ENCODE measurements at places on chromosomes 13 and 19.
A peak's percentile ranks its signal among the peaks of the same experiment; 100 is the strongest.

- DNase-seq = no peak
Observed at GRCh38 chr19:10228920-10229319, 2.2 kb downstream of the S1PR2 start.

DNA sequence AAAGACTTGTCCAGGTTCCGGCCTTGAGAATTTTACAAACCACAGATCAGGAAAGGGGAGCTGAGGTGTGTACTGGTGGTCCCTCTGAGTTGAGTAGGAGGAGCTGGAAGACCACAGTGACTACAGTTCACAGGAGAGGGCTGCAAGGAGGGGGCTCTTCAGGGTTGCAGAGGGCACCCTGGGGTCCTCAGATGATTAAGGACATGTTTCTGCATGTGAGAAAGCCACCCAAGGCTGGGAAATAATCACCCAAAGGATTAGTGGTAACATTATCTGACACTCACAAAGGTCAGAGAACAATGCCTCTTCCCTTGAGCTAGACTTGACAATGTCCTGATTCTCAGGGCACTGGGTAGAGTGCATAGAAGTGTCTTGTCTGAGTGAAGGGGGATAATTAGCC lies 540.4 kb downstream of the IRS2 start:
- DNase-seq = no peak

GRCh38 chr19:13622766-13623715 lies 116.8 kb upstream of the CACNA1A start:
- no peak for DNase-seq

DNA sequence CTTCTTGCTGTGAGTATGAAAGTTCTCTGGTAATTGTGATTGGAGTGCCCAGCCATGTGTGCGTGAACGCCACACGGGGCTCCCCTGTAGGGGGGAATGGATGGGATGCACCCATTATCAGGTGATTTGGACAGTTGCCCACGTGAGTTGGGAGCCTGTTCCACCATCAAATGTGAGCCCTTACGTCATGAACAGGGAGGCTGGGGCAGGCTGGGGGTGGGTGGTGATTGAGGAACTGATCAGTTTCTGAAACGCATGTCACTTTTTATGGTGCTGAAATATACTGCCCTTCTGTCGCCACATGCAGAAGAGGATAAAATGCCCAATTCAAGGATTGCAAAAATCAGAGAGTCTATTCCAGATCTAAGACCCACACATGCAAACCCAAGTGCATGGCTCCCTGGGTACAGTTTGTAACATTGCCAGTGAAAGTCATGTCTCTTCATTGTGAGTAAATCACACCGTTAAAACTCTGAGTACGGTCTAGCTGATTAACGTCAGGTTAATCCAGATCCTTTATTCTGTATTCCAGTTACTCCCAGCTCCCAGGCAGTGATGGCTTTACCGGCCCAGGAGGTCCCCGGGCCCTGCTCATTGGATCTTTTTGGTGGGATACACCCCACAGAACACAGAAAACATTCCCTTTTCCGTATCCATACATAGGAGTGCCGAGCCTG lies 90.2 kb downstream of the RAB20 start:
- DNase-seq = no peak

DNA sequence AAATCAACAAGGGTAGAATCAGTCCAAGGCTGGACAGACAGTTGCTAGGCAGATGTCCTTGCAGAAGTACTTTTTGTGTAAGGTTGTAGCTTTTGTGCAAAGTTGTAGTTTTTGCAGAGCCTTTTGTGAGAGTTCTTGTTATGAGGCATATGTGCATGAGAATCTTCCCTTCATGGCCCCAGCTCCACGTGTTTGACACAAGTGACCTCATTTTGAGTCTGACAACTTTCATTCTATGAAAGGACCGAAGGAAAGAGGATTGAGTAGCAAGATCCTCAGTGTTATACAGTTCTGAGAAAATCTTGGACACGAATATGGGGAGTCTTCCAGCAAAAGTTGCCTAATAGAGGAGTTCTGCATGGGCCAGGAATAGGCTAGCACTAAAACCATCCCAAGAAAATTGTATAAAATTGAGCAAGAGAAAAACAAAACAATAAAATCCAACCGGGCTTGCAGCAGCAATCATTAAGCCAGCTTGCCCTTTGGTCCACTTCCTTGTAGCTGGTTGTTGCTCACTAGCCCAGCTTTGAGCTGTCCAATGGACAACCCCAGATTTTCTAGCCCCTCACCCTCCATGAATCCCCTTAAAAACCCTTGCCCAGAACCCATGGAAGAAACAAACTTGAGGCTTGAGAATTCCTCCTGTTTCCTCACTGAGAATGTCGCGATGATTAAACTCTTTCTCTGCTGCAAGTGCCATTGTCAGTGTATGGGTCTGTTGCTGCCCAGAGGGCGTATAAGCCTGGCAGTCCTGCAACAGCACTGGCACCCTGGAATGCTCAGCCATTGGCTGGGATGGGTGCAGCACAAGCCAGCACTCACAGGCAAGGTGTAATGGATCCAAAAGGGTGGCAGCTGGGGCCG lies 6.5 kb downstream of the EPSTI1 start:
- no peak for DNase-seq

DNA sequence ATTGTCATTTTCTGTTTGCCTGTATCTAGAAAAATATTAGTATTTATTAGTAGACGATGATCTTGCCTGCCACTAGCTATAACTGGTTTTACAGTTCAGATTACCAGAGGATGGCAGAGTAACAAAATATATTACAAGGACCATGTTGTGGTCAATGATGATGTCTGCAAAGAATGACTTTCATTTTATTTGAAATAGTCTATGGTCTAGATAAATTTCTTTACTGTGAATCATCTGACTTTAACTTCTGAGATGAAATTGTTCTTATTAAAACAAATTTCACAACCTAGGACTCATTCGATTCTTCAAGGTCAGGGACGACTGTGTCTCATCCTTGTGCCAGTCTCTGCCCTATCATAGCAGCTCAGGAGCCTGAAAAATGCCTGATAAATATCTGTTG lies 637.8 kb upstream of the KLF12 start:
- no peak for DNase-seq

DNA sequence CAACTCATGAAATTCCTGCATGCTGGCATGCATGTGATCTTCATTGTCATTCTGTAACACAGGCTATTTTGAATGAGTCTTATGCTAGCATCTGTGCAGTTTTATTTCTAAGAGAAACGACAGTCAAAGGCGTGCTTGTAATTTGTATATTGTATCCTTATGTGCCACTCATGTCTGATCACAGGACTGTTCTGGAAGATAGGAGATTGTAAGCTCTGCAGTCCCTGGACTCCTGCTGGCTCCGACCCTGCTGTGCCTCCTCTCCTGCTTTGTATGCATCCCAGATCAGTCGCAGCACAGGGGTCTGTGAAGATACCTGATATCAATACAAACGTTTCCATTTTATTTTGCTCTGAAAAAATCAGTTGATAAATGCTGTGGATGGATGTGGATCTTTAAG lies 653.1 kb downstream of the LIG4 start:
- DNase-seq = no peak

- DNase-seq = no peak
Observed at GRCh38 chr19:10214784-10215183, 16.3 kb downstream of the S1PR2 start.

- no peak for DNase-seq
Observed at GRCh38 chr13:43260999-43261398, 237.6 kb downstream of the DNAJC15 start.

DNA sequence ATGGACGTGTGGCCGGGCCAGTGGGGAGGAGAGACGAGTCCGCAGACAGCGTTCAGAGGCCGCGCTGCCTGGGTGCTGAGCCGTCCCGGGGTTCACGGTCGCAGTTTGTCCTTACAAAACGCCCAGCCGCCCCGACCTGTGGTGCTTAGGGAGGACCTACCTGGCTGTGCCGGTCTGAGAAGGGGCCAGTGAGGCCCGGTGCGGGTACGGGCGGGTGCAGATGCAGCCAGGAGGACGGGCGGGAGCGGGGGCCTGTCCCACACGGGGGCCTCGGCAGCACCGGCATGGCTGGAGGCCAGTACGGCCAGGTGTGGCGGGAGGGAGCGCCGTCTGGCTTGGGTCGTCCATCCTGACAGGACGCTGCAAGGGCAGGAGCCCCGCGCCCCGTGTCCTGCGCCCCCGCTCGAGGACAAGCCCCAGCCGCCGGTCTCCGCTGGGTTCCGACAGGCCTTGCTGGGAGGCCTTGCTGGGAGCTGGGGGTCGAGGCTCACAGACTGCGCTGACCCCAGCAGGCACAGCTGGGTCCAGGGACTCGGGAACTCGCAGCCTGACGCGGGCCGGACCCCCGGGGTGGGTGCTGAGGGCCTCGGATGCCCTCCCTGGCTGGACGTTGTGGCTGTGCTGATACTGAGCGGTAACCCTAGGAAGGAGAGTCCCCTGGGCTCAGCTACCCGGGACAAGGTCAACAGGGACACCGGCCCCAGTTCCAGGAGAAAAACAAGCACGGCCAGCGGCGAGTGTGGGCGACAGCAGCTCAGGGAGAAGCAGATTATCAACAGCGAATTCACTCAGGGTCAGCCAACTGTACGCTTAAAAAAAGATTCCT lies 5.3 kb upstream of the PROZ start:
- peak; percentile 49 for DNase-seq

DNA sequence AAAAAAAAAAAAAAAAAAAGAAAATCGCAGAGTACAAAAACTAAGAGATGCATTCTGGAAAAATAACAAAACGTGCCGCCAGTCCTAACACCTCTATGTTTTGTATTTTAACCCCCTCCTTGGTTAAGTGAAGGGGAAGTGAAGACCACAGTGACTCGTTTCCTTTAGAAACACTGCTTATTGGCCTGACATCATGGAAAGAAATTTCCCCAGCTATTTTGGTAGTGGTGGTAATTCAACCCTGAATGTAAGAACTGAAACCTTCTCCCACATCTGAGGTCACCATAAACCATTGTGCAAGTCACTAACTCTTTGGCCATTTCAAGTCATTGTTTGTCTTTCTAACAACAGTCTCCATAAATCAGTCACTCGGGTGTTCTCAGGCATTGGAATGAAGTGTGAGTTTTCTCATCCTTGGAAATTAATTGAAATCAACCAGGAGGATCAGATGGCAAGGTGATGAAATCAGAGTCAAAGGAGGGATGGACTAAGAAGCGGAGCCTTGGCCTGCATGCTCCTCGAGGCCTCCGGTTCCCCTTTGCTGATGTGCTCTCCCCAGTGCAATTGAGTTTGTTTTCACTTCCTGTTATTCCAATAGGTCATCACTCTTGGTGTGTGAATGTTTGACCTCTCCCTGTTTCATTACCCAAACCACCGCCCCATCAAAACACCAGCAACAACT lies 443.9 kb downstream of the FGF9 start:
- no peak for DNase-seq

DNA sequence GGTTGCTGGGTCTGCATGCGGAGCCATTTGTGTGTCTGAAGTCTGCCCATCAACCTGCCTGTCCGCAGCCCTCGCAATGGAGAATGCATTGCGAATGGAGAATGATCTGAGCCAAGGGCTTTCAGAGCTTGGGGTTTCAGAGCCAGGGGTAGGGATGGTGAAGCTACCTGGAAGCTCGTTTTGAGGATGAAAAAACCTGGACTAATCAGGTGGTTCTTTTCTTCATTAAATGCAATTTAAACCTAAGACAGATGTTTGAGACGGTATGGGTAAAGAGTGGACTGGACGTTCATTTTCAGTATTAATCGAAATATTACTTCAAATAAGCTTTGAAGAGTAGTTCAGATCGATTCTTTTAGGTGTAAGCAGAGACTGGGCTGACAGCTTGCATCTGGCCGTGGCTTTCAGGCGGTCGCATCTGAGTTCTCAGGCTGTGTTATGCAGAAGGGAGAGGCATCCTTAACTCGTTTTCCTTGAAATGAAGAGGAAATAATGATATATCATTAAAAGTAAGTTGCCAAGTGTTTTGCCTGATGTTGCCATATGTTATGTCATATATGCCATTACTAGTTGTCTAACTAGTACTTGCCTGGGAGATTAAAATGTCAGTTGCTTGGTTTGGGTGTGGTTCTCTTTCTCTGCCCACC lies 801 bp downstream of the MCF2L start:
- no peak for DNase-seq

DNA sequence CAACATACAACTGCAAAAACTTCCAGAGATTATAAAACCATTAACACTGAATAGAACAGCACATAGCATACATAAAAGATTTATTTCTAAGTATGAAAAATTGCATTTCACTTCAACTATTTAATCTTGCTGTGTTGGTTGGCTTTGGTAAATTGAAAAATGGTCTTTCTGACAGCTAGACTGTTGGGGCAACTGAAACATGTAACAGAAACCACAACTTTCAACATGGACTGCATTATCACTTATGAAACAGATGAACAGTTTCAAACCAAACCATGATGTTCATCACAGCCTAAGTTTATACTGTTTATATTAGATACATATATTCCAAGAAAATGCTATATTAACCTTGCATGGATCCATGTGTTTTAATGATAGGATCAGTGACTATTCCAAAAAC lies 324.1 kb upstream of the PCDH9 start:
- DNase-seq = no peak

DNA sequence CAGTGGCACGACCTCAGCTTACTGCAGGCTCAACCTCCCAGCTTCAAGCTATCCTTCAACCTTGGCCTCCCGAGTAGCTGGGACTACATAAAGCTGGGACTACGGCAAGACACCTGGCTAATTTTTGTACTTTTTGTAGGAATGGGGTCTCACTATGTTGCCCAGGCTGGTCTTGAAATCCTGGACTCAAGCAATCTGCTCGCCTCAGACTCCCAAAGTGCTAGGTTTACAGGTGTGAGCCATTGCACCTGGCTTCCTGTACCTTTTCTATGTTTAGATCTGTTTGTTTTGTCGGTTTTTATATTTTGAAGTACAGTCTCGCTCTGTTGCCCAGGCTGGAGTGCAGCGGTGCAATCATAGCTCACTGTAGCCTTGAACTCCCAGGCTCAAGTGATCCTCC lies 17.5 kb upstream of the TICAM1 start:
- no peak for DNase-seq

- DNase-seq = no peak
Observed at GRCh38 chr13:113935001-113935844, 38.7 kb downstream of the C13orf46 start.

- no peak for DNase-seq
Observed at GRCh38 chr13:34951528-34951927, 9.5 kb downstream of the NBEA start.

DNA sequence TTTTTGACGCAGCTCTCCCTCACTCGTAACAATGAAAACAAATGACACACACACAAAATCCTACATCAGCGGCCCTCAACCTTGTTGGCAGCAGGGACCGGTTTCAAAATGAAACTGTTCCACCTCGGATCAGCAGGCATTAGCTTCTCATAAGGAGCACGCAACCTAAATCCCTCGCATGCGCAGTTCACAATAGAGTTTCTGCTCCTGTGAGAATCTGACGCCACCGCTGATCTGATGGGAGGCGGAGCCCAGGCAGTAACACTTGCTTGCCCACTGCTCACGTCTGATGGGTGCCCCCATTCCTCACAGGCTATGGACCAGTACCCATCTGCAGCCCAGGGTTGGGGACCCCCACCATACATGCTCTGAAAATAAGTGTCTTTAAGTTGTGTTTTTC lies 43.4 kb downstream of the DHRS12 start:
- DNase-seq = no peak

All from cerebellar nuclear complex (tissue), 1 donor.